ENCODE measurements at places on chromosomes 7 and 10. TPM values are rescaled to one million over a fixed set of nuclear protein-coding genes. Genes with fewer than 3 reads are reported as not detected.

Gene SORCS1
- 2.2 TPM for total RNA-seq

DNA sequence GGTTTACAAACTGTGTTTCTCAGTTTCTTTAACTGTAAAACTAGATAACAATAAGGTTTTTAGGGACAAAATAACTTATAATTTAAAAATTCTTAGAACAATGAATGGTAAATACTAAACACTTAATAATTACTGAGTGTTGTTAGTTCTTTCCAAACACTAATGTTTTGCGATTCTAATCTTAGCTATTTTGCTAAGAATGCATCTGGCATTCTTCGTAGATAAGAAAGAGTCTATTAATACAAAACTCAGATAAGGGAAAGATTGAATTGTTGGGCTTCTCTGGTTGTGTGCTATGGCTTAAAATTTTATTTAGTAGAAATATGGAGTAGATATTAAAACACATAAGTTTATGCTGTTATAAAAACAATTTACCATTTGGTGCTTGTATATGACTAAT is 45.4 kb downstream of the TMEM229A start:
- DNase-seq, result no peak

GRCh38 chr7:159064816-159065510 is 79.7 kb downstream of the VIPR2 start:
- no peak for DNase-seq

Gene ZNF365
- 0.49 TPM for total RNA-seq

GRCh38 chr7:2724453-2725177 is 36.6 kb downstream of the AMZ1 start:
- DNase-seq, result no peak

Gene PTN
- 10.1 TPM for total RNA-seq

DNA sequence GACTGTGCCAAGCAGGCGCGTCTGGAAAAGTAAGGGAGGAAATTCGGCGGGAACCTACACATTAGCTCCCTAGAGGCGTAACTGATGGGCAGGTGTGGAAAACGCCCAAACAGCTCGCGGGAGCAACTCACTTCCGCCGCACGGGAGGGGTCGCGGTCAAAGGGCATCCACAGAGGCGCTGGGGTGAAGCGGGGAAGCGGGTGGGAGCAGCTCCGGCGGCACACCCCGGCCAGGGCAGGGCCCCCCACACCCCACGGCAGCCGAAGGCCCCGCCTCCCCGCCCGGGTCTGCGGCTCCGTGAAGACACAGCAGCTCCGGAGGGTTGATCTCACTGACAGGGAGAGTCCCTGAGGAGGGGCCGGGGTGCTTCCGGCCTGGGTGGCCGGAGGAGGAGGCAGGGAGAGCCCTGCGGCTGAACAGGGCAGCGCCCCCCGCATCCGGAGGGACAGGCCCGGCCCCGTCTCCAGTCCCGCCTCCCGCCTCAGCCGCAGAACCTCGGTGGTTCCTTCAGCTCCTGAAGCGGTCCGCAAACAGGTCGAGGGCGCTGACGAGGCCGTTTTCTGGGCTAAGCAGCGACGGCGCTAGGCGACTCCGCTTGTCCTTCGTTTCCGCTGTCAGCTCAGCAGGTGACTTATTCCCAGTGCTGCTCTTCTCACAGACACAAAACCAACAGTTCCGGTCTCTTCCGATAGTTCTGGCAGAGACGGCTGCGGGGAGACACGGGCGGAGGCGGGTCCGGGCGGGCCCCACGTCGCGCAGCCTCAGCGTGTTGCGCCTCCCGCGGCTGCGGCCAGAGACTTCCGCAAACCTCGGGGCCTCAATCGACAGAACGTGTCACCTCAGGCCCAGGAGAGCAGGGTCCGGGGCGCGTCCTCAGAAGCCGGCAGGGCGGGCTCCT is 276.1 kb downstream of the DNAJB6 start:
- no peak for DNase-seq

GRCh38 chr7:128271942-128272481 is 30.9 kb downstream of the LEP start:
- DNase-seq, result no peak

Gene NUTM2B
- total RNA-seq, result 1.3 TPM

Gene OR2A5
- not detected for total RNA-seq

Gene PLEKHS1
- total RNA-seq, result 0.30 TPM

Gene PNLIP
- not detected for total RNA-seq

- DNase-seq, result no peak
These were observed 9.7 kb downstream of the ZMIZ1 start for GRCh38 chr10:79078367-79079053.

GRCh38 chr10:60753817-60754216 is 24.5 kb upstream of the CDK1 start:
- no peak for DNase-seq

Gene TWIST1
- 17.6 TPM for total RNA-seq

DNA sequence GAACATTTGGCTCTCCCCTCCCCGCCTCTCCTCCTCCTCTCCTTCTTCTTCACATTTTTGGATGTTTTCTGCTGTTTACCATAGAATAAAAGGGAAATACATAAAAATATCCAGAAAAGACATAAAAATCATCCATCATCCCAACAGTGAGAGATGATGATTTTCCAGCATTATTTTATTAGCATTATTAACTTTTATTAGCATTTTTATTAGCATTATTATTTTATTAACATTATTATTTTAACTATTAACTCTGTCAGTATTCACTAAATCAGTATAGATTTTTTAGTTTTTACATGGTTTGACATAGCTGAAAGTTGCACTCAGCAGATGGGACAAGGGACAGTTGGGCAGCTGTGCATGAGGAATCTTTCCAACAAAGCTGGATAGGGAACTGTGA is 16.2 kb upstream of the SLC35B4 start:
- DNase-seq, result no peak

GRCh38 chr7:120941064-120941463 is 9.5 kb upstream of the ING3 start:
- no peak for DNase-seq

DNA sequence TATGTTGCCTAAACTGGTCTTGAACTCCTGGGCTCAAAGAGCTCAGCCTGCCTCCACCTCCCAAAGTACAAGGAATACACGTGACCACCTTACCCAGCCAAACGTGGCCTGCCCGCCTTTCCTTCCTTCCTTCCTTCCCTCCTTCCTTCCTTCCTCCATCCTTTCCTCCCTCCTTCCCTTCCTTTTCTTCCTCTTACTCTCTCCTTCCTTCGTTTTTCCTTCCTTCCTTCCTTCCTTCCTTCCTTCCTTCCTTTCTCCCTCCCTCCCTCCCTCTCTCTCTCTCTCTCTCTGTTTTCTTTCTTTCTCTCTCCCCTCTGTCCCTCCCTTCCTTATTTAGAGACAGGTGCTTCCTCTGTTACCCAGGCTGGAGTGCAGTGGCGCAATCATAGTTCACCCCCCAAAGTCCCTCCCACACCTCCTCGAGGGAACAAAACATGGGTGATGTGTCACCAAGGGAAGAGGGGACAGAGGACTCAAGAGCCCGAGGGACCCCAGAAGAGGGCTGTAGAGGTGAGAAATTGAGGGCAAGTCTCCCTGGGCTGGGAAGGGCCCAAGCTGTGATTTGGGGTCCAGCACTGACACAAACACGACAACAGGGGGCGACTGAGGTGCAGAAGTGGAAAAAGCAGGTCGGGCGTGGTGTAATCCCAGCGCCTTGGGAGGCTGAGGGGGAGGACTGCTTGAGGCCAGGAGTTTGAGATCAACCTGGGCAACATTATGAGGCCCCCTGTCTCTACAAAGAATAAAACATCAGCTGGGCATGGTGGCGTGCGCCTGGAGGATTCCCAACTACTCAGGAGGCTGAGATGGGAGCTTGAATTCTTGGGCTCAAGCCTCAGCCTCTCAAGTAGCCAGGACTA is 28.1 kb downstream of the EPHB4 start:
- peak; percentile 91 for DNase-seq

Gene HPSE2
- 0.59 TPM for total RNA-seq

Gene DENND11
- 13.8 TPM for total RNA-seq

DNA sequence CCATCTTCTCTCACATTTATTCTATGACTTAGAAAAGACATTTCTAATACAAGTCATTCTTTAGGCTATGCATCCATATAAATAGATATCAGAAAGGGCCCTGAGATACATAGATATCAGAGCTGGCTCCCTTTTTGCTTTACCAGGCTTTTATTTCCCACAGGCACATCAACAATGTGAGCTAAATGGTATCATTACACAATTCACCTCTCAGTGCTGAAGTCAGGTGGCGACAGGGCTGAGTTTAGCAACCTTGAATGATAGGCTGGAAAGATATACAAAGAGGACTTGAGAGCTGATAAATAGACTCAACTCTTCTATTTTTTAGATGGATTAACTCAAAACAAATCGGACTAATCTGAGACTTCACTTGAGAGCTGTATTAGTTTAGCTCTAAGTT is 189.2 kb upstream of the COL1A2 start:
- DNase-seq, result no peak

DNA sequence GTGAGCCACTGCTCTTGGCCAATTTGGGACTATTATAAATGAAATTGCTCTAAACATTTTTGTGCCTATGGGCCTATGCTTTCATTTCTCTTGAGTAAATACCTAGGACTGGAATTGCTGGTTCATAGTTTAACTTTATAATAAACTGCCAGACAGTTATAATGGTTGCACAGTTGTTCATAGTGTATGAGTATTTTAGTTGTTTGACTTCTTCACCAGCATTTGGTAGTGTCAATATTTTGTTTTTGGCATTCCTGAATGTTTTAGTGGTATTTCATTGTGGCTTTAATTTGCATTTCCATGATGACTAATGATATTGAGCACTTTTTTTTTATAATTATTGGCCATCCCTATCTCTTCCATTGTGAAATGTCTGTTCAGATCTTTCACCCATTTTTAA is 29.5 kb downstream of the PLEKHA8 start:
- no peak for DNase-seq

GRCh38 chr7:159370-160270 is 32.8 kb upstream of the FAM20C start:
- no peak for DNase-seq

DNA sequence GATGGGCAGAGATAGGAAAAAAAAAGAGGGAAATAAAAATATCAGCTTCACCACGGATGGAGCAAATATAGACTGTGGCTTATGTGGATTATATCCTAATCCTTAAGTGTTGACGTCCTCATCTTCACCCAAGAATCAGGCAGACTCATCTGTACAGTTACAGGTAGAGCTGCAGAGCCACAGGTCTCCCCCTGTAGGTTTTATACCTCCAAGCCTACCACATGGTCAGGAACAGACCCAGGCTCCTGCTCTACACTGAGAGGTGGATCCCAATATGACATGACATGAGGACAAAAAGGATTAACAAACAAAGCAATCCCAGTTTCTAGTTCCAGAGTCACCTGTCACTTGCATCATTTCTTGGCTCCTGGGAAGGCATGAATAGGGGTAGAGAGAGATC is 400.8 kb downstream of the SEMA3D start:
- DNase-seq, result no peak

Gene LRMDA
- total RNA-seq, result 1.3 TPM

DNA sequence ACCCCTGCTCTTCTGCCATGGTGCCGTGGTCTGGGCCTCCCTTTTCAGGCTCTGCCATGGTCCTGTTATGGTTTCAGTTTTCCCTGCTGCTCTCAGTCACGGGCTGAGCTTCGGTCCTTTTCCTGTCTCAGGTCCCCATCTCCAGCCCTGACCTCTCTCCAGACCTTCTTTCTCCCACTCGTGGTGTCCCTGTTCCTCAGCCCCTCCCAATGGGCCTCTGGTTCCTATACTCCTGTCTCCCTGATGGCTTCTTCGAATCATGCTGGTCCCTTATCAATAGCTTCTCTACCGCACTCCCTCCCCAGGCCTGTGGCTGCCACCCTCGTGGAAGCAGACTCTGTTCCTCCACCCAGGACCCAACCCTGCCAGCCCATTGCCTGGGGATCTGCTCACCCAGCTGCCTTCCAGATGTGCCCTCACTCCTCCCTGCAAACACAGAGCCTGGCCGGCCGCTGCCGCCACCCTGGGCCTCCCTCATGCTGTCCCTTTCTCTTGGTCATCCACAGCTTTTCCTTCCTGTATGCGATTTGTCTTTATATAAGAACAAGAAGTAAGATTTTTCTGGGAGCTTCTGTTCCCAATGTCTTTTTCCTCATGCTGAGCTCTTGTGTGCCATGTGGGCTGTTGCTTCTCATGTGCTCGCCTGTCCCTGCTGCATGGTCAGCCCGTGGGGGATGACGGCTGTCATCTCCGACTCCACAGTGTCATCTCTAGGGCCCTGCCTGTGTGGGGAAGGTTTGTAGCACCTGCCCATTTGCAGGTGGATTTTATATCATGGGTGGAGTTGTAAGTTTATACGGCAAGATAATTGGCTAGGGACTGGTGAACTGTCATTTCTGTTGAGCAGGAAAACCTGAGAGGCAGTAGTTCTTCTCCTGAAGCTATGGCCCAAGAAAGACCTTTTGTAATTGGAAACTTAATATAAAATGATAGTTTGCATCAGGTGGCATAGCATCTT is 126.7 kb downstream of the NT5C2 start:
- peak; percentile 72 for DNase-seq

Gene PIK3CG
- total RNA-seq, result 3.2 TPM

DNA sequence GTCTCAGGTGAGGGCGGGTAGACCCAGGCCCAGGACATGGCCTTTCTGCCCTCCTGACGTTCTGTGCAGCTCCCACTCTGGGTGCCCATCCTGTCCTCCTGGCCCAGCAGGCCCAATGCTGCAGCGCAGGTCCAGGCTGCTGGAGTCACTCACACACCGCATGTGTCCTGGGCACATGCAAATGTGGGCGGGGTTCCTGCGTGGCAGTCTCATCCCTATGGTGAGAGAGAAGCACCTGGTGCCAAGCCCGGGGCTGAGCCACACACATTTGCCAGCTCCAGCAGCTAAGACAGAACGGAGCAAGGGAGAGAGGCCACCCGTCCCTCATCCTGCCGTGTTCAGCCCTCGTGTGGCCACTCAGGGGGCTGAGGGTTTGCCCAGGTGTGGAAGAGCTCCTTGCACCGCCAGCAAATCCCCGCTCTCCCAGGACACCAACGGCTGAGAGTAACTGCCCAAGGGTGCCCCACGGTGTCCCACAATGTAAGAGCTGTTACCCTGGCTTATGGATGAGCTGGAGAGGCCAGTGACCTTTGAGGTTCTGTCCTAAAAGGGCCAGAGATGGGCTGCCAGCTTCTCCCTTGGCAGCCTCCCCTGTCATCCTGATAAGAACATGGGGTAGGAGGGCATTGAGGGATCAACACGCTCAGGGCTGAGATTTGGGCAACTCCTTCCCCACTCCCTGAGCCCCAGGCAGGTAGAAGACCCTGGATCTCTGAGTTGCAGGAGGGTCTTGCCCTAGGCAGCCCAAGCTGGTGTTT is 4.4 kb downstream of the FUOM start:
- DNase-seq, result no peak

GRCh38 chr7:29647020-29647654 is 83.5 kb downstream of the PRR15 start:
- no peak for DNase-seq

DNA sequence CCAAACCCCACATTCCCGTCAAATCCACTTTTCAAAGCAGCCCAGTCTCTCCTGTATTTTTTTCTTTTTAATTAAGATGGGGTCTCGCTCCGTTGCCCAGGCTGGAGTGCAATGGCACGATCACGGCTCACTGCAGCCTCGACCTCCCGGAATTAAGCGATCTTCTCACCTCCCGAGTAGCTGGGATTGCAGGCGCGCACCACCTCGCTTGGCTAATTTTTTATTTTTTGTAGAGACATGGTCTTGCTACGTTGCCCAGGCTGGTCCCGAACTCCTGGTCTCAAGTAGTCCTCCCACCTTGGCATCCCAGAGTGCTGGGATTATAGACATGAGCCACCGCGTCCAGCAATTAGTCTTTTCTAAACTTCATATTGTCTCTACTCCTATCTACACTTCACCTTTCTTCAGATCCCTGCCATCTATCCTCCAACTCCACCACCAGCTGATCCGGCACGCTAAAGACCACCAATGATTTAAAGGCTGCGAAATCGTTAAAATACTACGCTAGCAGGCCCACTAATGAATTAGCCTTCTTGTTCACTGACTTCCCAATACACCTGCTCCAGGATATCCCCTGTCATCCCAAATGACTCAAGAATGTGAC is 525 bp upstream of the CHUK start:
- DNase-seq, result no peak

All from lower leg skin (tissue), 4 donors.